Gastroesophageal sphincter (tissue), 4 donors: ENCODE measurements at places on chromosomes 3 and 15.

- ATAC-seq: no peak
Measured at GRCh38 chr15:98904544-98904943, 103.0 kb downstream of the PGPEP1L start.

- ATAC-seq: no peak
Measured at GRCh38 chr3:149593418-149594160, 64.2 kb downstream of the WWTR1 start.

GRCh38 chr3:154011036-154011435 is 110.2 kb upstream of the ARHGEF26 start:
- ATAC-seq: no peak

- ATAC-seq: no peak
Measured at GRCh38 chr15:35737441-35737840, 191.5 kb upstream of the DPH6 start.

DNA sequence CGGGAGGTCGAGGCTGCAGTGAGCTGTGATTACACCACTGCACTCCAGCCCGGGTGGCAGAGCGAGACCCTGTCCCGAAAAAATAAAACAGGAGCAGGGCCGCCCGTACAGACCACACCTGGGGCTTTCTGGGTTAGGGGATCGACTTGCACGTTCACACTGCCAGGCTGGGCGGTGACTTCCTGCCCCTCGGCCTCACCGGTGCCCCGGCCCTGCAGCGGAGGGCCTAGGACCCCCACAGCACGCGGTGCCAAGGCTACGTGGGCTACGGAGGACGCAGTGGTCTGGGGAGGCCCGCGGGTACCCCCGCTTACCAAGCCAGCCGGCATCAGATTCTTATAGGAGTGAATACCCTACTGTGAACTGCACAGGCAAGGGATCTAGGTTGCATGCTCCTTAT is 11.6 kb upstream of the TTC14 start:
- no peak for ATAC-seq

- ATAC-seq: no peak
Measured at GRCh38 chr3:112721231-112721630, 80.3 kb upstream of the CCDC80 start.

GRCh38 chr3:106341586-106342162 is 472.9 kb upstream of the CBLB start:
- no peak for ATAC-seq

DNA sequence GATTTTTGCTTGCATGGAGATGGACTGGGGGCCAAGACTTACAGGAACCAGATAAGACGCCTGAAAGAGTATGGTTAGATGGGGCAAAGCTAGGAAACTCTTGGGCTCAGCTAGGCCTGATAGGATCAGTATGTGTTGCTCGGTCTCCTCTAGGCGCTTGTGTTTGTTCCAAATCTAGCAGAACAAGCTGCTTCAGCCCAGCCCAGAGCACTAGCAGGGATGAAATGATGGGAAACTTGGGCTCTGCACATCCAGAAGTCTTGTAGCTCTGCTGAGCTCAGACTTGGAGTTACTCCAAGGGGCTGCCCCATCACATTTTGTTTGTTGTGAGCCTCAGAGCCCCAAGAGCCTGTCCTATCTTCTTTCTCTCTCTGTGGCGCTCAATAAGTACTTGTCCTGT is 34.7 kb downstream of the FOXL2 start:
- ATAC-seq: no peak

DNA sequence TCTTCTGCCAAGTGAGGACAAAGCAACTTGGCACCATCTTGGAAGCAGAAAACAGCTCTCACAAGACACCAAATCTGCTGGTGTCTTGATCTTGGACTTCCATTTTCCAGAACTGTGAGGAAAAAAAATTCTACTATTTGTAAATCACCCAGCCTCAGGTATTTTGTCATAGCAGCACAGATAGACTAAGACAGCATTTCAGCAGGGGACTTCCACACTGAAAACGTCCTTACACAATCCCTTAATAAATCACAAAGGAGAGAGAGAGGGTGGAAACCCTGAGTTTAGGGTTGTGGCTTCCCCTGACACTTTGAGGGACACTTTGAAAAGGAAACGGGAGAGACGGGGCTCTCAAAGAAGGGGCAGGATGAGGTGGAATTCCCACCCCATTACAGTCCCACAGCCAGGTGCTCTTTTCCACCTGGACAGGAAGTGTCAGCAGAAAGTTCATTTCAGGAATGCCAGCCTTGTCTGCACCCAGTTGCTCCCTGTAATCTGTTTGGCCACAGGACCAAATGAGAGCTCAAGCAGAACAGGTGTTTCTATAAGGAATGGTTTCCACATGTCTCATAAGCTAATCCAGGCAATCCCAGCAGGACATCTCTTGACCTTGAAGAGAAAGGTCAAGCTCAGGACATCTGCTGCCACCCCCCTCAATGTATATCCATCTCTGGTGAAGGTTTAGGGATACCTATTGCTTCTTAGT is 51.3 kb downstream of the MYLK start:
- ATAC-seq: no peak

DNA sequence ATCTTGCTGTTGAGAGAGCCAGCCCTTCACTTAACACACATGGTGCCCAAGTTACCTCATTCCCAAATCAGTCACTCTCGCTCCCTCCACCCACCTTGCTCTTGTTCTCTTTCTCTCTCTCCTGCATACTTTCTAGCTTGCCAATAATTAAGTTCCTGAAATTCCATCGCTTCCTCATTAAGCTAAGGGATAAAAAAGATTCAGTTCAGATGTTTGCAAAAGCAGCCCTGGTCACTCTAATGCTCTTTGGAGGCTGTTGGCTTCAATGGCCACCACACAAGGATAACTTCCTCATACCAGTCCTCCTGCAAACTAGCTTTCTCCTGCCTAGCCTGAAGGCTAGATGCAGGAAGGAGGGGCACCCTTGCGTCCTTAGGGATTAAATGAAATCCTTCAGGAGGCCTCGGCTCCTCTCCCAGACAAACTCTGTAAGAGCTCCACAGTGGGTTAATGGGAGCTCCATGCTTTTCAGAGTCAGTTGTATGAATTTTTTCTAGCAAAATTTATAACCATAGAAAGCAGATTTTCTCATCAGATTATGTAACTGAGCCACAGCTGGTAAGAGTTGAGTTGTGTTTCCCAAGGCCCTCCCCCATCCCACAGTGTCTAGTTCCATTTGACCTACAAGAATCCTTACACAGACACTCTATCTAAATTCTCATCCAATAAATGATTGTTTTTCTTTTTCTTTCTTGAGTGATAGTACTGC is 176.6 kb upstream of the TRIM42 start:
- ATAC-seq: no peak

GRCh38 chr3:70112751-70113150 is 113.2 kb downstream of the SAMMSON start:
- no peak for ATAC-seq

DNA sequence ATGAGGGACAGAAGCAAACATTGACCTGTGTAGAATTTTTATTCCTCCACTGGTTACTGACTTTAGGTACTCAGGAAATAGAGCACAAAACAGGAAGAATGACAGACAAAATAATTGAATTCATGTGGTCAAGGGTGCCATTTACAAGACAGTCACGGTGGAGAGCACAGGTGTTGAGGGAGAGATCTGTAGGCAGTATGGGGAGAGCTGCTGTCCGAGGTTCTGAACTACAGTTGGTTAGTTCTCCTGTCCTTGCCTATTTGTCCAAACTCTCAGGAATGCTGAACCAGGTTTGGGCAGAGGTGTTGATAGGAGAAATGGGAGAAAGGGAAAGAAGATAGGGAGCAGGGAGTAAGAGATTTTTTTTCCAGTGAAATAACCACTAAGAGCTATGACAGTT is 178.5 kb upstream of the ZBTB20 start:
- no peak for ATAC-seq

DNA sequence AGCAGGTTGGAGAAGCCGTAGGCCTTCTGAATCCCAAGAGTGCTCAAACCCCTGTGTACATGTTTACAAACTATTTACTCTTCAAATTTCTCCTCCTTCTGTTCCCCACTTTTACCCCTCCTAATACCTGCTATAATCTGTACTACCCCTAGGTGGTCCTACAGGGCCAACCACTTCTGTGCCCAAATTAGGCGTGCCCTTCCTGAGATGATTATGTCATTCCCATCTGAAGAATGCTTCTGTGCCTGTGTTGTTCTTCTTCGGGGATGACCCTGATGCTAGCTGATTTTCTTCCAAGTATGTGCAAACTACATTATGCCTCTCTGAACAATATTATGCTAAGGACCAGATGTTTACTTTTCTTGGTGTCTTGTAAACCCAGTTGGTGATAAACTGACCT is 20.5 kb downstream of the RBP2 start:
- no peak for ATAC-seq

- no peak for ATAC-seq
Measured at GRCh38 chr3:57978316-57978715, 29.9 kb upstream of the FLNB start.

DNA sequence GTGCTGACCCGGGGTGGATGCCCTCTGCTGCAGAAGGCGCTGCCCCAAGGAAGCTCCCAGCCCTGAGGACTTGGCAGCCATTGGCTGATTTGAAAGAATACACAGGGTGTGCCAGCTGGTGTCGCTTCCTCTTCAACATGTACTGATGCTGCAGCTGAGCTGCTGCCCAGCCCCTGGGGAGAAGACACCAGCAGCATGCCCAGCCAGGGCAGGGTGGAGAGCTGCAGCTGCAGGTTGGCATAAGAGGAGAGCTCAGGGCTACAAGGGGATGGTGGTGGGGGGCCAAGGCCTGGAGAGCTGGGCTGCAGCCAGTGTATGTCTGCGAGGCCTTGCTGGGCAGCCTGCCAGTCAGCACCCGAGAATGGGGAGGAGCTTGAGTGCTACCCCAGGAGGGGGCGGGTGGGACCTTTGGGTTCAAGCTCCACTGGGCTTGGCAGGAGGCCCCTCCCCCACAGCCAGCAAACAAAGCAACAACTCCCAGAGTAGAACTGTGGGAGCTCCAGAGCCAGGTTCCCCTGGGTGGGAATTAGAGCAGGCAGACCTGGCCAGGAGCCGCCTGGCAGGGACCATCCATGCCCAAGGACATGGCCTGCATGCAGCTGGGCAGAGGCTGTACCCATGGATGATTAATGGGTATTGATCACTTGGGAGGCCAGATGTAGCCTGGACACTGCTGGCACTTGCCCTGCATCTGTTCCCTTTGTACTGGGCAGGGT is 9.2 kb upstream of the SEMA4B start:
- ATAC-seq: peak; percentile 66

DNA sequence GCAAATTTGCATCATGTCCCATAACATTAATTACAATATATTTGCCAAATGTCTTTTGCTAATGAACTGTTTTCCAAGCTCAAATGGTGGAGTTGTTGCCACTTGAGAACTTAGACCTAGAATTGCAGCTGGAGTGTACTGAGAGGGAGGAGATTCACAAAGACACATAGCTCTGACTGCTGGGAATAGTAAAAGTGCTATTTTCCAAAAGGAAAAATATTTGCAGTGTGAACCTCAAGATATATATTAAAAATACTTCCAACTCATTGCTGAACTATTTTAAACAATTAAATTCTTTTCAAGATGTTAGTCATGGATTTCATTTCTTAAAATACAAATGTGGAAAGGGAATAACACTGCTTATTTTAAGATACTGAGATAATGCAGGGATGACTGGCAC is 666.8 kb upstream of the ARPP21 start:
- ATAC-seq: no peak

GRCh38 chr3:9124730-9125129 is 124.7 kb downstream of the SRGAP3 start:
- ATAC-seq: no peak

DNA sequence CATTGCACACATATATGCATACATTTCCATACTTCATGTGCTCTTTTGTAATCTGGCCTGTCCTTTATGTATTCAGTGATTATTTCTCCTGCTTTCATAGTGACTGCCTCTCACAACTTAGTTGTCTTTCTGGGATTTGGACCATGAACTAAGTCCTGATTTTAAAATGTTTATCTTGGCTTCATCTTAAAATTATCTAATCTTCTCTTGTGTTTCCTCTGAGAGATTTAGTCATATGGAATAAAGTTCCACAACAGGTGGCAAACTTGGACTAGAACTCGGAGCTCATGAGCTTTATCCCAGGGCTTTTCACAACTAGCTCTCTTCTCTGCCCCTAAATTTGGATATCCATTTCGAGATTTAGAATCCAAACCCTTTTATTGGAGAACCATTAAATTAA is 44.3 kb downstream of the U2SURP start:
- no peak for ATAC-seq

DNA sequence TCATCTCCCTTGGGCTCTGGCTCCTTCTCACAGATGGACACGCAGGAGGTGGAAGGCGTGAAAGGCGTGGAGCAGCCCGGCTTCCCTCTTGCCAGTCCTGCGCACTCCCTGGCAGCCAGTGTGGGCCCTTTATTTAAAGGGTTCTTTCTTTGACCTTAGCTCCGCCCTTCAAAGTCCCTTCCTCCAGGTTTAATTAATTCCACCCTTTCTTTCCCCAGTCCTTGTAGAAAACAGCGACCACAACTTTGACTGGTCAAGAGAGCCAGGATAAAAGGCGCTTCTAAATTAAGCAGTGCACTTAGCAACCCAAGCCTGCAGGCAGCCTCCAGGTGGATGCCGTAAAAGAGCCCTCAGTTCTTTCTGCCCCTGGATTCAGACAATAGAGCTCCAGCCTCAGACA is at the start of gene HDC:
HDC (minus strand) TSS at position 107 of the 400 bp plus-strand sequence; CDS start at position 4, 103 bp downstream.
- no peak for ATAC-seq

- no peak for ATAC-seq
Measured at GRCh38 chr15:98071786-98072185, 111.3 kb downstream of the ARRDC4 start.

DNA sequence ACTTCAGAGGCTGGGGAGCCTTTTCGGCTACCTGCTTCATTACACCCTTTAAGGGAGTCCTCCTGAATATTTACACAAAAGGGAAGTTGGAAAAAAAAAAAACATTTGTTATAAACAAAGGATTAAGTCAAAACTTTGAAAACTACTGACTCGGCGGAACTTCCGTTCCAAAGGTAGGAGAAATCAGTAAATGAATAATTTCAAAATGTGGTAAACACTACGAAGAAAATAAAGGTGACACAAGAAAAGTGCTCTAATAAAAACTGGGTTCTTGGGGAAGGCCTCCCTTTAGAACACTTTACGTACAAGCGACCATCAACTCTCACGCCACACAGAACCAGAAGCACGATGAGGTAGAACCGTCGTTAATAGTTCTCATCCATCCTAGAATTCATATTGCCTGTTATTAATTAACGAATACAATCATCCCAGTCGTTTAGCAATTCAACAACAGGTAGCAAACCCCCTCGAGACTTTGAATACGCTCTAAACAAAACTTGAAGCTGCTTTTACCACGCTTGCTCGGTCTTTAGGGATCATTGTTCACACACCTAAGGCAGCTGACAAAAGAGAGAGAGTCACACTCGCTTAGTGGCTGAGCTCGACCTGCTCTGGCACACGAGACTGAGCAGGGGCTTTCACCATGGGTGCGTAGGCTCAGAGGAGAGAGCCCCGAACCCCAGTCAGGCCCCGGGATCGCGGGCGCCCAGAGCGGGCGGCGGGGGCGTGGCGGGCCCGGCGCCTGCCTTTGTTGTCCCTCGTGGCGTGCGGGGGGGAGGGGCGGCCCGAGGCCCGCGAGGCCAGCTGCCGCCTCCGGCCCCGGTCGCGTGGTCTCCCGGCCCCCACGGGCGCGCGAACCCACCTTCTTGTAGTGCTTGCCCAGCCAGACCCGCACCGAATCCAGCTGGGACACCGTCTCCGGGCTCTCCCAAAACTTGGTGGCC is 680 bp downstream of the SMARCC1 start:
- ATAC-seq: peak; percentile 52
